ENCODE measurements at places on chromosomes 7 and 10.

- DNase-seq, result no peak
Observed at GRCh38 chr7:157834501-157835163, 497.8 kb downstream of the DNAJB6 start.

- peak; percentile 67 for DNase-seq
Observed at GRCh38 chr10:2851566-2851965, 215.8 kb upstream of the PFKP start.

DNA sequence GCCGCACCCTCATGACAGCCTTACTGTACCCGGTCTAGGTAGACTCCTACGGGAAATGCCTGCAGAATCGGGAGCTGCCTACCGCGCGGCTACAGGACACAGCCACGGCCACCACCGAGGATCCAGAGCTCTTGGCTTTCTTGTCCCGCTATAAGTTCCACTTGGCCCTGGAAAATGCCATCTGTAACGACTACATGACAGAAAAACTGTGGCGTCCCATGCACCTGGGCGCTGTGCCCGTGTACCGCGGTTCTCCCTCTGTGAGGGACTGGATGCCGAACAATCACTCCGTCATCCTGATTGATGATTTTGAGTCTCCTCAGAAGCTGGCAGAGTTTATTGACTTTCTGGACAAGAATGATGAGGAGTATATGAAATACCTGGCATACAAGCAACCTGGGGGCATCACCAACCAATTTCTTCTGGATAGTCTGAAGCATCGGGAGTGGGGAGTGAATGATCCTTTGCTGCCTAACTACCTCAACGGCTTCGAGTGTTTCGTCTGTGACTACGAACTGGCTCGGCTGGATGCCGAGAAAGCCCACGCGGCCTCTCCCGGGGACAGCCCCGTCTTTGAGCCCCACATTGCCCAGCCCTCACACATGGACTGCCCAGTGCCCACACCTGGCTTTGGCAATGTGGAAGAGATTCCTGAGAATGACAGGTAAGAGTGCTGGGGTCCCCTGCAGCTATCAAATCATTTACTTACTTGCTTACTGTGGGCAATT is 8.5 kb upstream of the CHCHD1 start:
- DNase-seq, result no peak

- DNase-seq, result no peak
Observed at GRCh38 chr10:49304137-49304536, 5.2 kb downstream of the C10orf71 start.

DNA sequence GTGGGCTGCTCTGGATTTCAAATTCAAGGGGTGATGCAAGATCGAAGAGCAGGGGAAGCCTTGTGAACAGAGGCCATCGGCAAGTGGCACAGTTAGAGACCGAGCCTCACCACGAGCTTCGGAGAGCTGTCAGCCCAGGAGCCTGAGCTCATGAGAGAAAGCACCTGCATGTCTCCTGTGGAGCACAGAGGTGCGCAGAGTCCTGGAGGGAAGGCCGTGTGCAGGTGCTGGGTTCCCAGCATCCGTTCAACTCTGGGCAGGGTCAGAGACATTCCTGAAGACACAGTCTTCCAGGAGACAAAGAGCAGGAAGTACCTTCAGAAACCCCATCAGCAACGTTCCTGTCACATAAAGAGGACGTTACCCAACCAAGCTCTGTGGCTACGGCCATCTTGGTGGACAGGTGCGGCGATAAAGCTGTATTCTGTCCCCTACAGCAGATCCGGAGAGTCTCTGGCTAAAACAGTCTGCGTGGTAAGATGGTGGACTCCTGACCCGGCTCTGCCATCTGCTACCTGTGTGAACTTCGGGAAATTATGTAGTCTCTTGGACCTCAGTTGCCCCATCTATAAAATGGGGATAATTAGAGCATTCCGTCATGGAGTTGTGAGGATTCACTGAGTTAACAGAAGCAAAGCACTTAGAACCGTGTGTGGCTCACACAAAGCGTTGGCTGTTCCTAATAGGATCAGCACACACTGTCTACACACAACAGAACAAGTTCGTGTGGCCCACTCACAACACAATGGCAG is 40.6 kb downstream of the NOD1 start:
- DNase-seq, result no peak

All from NCI-H2029 treated with DMSO at 0.1 percent for 48 hours (cell line).